Activated CD4-positive, alpha-beta T cell treated with anti-CD3 and anti-CD28 coated beads, Interleukin-2, amount 10 ng/mL, durations not matched to agents 7 days and 5 days (primary cell): ENCODE measurements at places on chromosomes 6 and 20. TPM values are rescaled to one million over a fixed set of nuclear protein-coding genes. Genes with fewer than 3 reads are reported as not detected.

SLC22A7 gene
- not detected for total RNA-seq

DNA sequence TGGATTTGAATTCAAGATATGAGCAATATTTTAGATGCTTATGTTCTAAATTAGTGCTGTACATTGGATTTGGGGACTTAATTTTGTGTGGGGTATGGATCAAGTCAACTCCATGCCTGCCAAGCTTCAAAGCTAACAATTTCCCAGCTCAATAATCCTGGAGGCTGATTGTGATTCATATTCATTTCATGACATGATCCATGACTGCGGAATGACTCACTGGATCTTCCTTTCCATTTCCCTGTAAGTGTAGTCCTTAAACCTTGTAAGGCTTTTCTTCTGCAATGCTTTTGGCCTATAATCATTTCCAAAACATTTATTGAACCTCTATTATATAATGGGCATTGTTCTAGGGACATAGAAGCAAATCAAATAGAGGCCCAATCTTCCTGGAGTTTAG lies 44.7 kb upstream of the CCN2 start:
- DNase-seq = no peak

DNA sequence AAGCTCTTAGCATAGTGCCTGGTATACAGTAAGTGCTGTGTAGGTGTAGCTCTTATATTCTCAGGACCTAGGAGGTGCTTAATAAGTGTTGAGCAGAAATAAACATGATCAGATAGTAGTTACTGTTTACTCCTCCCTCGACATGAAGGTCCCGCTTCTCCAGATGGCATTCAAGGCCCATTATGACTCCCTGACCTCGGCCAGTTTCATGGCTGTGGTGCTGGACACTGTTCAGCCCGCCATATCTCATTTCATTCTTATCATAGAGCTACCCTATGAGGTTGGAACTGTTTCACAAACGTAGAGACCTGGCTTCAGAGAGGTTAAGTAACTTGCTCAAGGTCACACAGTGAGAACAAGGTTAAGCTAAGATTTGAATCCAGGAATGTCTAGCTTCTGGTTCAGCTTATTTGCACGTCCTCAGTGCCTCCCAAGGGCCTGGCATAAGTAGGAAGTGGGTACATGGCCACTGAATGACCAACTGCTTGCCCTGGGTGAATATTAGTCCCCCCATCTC lies 39.0 kb downstream of the CD40 start:
- no peak for DNase-seq

NELFE gene
- total RNA-seq = 65.2 TPM

CEBPB gene
- total RNA-seq = 24.1 TPM

XKR7 gene
- 0.05 TPM for total RNA-seq
